Cardiac fibroblast (primary cell): ENCODE measurements at places on chromosomes 4 and X.

GRCh38 chr4:17476853-17477252, 35.0 kb downstream of the QDPR start:
- DNase-seq = no peak

DNA sequence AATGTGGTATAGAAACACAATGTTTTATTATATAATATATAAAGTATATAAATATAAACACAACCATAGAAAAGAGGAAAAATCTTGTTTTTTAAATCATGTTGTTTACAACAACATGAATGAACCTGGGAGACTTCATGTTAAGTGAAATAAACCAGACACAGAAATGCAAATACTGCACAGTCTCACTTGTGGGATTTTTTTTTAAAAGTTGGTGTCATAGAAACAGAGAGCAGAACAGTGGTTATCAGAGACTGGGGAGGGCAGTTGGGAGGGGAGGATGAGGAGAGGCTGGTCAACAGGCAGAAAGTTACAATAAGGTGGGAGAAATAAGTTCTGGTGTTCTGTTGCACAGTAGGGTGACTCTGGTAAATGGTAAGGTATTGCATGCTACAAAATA, 57.1 kb downstream of the FREM3 start:
- DNase-seq = no peak

DNA sequence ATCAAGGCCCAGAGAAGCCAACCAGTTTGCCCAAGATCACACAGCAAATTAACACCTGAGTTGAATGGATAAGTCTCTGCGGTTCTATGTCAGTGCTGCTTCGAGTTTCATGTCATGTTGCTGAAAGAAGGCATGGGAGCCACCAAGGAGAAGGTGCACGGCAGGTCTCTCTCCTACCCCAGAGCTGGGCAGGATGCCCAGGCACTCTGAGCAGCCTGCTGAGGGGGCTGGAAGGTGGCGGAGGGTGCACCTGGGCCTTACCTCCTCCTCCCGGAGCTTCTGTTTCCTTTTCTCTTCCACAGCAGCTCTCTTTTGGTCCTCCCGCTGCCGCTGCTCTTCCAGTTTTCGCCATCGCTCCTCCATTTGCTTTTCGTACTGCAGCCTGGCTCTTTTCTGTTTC, 53.6 kb downstream of the MAP7D2 start:
- no peak for DNase-seq

- DNase-seq = no peak
These were observed 9.1 kb downstream of the NOCT start for GRCh38 chr4:139024686-139025085.

DNA sequence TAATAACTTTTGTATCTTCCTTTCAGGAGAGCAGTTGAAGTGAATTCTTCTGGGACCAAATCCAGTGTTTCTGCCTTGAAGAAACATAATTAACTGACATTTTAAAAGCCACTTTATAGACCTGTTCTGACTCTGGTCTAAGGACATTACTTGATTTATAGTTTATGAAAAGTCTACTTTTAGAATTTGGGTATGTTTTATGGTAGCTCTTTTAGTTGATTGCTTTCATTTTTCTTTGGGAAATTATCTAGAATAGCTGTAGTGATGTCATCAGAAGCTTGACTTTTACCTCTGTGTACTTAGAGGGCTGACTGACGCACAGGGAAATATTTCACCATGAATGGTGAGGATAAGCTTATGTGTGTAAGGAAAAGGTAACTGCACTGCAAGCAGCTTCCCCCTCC, 131.8 kb upstream of the LIMCH1 start:
- no peak for DNase-seq

- DNase-seq = no peak
These were observed 41.3 kb downstream of the MAGEB17 start for GRCh38 chrX:16208601-16209000.

DNA sequence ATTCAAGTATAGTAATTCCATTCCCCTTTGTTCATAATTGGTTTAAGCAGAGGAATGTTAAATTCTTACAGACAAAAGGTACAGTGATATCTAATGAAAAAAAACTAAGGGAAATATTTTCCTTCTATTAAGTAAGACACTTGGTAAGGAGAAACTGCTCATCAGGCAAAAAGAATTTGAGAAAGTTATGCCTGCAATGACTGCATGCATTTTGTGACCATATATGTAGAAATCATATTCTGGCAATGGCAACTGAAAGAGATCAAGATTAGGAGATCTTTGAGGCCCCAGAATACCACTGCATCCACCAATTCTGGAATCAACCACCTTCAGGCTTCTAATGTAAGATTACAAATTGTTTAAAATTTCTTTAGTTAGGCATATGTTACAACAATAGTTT, 364.8 kb downstream of the PCDH10 start:
- no peak for DNase-seq

- no peak for DNase-seq
These were observed 54.4 kb upstream of the USP26 start for GRCh38 chrX:133151336-133151735.

- DNase-seq = no peak
These were observed 64.3 kb downstream of the CPZ start for GRCh38 chr4:8656711-8657380.

DNA sequence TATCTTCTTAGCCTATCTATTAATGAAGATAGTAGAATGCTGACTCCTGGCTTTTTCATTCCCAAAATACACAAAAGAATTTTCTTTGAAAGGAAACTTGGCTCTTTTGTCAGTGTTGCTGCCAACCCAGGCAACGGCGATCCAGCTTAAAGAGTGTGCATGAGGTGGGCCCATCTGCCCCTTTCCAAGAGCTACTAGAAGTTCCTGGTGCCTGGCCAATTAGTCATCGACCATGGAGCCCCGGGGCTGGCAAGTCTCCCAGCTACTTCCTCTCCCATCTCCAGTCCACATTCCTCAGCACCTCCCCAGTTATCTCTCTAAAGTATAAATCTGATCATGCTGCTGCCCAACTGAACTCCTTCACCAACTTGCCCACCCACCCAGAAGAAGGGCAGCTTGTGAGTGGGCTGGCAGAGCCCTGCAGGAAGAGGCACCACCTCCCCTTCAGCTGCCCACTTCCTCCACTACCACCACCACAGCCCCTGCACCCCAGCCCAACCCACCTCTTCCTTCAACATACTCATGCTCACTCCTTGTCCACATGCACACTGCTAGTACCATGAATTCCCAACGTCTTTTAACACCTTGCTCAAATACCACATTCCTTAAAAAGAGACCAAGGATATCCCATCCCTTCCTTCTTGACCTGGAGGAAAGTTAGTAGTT, 158.2 kb upstream of the MAP3K15 start:
- peak; percentile 95 for DNase-seq

DNA sequence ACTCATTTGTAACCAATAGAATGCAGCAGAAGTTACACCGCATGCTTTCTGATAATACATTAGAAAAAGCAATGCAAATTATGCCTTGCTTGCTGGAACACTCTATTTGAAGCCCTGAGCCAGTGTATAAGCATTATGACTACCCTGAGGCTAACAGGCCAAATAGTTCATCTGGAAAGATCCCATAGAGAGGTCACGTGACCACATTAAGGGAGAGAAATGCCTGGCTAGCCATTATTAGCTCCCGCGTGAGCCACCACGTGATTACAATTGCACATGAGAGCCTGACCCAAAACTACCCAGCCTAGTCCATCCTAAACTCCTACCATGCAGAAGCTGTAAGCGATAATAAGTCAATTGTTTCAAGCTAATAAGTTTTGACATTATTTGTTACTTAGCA, 472.9 kb upstream of the GALNTL6 start:
- no peak for DNase-seq
